ENCODE measurements at places on chromosomes 1 and 21.

- peak; percentile 17 for DNase-seq
Measured at GRCh38 chr1:151327903-151328674, 873 bp upstream of the PI4KB start.

DNA sequence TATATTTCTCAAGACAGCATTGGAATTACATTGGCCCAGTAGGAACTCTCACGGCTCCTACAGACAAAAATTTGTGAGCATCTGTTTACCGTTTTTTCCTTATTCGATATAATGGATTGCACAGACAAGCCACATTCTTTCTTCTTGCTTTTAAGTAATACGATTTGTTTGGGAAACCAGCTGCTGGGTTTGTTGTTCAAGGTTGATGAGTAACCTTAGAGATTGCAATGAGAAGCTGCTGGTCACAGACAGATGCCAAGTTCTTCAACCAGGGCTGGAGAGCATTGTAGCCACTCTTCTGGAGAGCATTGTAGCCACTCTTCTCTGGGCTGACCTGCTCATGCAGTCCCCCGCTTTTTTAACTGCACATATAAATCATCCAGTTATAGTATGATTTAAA is 1.4 kb upstream of the MIA3 start:
- peak; percentile 85 for DNase-seq

GRCh38 chr1:168845140-168845539 is 116.1 kb upstream of the DPT start:
- DNase-seq, result no peak

DNA sequence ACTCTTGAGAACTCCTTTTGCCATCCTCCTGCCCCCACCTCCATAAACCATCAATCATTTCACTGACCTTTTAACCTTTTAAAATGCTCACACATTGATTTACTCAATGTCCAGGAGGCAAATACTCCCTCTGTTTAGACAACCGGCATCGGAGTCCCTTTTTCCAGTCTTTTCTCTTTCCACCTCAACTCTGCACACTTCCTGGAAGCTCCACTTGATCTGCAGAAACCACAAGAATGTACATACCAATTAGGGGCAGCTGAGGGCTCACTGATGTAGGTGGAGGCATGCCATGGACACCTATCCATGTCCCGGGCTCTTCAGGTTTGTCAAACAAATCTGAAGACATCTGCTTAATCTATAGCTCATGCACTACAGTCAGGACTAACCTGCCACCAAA is 5.3 kb upstream of the AMIGO1 start:
- no peak for DNase-seq

- DNase-seq, result no peak
Measured at GRCh38 chr1:4056422-4056821, 156.3 kb upstream of the C1orf174 start.

DNA sequence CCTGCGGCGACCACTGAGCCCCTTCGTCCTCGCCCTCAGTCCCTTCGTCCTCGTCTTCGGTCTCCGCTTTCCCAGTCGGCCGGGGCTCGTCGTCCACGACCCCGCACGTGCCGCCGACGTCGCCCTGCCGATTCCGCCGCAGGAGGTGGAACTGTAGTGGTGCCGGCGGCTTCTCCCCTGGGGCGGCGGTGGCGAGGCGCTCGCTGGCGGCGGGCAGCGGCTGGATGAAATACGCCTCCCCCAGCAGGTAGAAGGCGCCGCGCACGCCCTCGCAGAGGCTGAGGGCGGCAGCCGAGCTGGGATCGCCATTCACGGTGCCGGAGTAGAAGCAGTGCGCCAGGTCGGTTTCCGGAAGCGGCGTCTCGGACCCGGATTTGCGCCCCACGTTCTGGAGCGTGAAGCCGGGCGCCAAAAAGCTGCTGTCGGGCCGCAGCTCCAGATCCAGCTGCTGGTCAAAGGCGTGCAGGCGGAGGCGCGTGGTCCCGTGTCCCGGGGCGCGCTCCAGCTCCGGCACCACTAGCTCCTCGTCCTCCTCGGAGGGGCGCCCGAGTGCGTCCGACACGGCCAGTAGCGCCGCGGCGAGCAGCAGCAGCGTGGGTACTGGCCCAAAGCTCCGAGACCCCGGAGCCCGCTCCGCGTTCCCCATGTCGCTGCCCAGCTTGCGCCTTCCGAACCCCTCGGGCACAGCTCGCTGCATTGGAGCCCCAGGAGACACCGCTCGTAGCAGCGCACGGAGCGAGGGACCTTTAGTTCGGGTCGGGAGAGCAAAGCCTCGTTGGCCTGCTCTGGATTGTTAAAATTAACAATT is 747 bp downstream of the ADAMTS1 start:
- no peak for DNase-seq

DNA sequence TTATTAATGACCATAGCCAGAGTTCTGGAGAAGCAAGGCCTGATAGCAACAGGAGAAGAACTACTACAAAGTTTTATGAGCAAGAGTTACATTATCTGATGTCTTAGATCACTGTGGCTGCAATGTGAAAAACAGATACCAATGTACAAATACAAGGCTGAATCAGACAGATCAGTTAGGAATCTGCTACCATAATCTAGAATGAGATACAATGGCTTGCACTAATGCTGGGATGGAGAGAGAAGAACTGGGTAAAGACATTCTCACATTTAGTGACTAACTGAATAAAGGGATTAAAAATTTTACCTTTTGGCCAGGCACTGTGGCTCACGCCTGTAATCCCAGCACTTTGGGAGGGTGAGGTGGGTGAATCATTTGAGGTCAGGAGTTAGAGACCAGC is 41.3 kb downstream of the ARID4B start:
- DNase-seq, result peak; percentile 6

GRCh38 chr1:30183006-30183405 is 540.4 kb downstream of the MATN1 start:
- DNase-seq, result no peak

GRCh38 chr21:26157801-26158200 is 12.8 kb downstream of the APP start:
- no peak for DNase-seq

- no peak for DNase-seq
Measured at GRCh38 chr1:179794669-179795068, 51.6 kb downstream of the FAM163A start.

- no peak for DNase-seq
Measured at GRCh38 chr1:212549503-212550017, 59.0 kb upstream of the ATF3 start.

- DNase-seq, result no peak
Measured at GRCh38 chr21:42676808-42677207, 23.4 kb downstream of the PDE9A start.

GRCh38 chr21:25744854-25745253 is 10.1 kb downstream of the GABPA start:
- DNase-seq, result no peak

- no peak for DNase-seq
Measured at GRCh38 chr1:173191011-173191705, 16.0 kb downstream of the TNFSF4 start.

- DNase-seq, result no peak
Measured at GRCh38 chr1:7558041-7558461, 213.0 kb upstream of the VAMP3 start.

DNA sequence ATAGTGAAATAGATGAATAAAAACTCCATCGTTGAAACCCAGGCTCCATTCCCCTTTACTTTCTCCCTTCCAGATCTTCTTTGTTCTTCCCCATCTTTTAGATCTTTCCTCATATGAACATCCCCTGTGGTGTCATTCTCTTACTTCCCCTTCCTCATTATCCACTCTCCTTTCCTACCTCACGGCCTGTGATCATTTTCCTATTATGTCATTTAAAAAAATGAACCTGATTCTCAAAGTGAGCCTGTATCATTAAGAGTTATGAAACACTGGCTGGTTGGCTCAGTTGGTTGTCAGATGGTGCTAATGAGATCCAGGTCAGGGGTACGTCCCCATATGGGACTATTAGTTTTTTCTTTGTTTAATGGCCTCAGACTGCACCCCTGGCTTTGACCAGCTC is 38.3 kb downstream of the TCEANC2 start:
- no peak for DNase-seq

DNA sequence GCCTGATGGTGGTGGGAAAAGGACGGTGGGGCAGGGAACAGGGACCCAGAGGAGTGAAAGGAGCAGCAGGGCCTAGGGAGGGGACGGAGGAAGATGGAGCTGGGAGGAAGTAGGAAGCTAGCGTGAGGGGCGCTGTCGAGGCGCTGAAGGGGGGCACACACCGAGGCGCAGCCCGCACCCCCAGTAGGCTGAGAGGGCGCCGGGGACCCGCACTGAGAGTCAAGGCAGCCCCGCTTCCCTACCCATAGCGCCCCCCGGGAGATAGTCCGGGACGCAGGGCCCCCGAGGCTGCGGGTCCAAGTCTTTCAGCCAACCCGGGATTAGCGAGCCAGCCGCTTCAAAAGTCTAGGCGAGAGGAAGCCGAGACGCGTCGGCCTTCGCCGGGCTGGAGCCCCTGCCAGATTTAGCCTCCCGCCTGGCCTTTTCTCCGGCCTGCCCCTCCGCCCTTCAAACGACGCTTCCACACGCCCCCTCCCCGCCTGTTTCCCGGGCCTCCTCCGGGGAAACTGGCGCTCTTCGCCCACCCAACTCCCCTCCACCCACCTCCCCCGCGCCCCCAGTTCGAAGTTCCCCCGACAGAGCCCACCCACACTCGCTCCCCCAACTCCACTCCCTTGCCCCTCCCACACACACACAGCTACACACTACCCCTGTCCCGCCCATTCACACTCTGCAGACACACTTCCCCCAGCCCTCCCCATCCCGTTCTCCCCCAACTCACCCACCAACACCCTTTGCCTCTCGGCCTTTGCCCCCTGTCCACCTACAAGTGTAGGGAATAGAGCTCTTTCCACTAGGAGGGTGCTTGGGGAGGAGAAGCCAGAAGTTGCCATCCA is 7.8 kb upstream of the PROX1 start:
- no peak for DNase-seq

DNA sequence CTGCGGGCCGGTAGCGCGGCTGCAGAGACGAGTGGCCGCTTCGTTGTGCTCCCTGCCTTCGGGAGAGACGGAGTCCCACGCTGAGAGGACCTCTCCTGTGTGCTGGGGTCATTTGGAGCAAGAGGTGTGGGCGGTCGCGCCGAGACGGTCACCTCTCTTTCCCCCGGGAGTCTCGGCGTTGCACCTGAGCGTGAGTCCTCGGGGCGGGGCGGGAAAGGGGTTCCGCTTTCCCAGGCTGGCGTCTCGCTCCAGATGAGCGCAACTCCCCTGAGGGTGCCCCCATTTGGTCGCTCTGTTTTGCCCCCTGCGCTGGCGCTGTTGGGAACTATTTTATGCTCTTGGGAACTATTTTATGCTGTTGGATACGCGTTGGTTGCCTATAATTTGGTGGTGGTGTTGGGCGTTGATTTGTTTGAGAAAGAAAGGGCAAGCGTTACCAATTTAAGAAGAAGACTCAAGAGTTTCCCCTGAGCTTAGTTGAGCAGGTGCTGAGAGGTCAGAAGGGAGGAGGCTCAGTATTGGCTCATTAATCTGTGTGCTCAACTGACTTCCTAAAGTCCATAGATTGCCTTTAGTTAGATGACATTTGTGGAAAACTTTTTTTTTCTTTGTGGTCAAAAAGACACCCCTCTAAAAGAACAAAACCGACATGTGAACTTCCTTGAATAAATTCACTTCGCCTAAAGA is 683 bp downstream of the LRRC8B start:
- no peak for DNase-seq

GRCh38 chr1:91872559-91873081 is 13.3 kb downstream of the TGFBR3 start:
- DNase-seq, result no peak

- no peak for DNase-seq
Measured at GRCh38 chr1:87450136-87450535, 121.5 kb downstream of the LMO4 start.

- peak; percentile 84 for DNase-seq
Measured at GRCh38 chr1:24111996-24112779, at the start of gene MYOM3. Gene MYOM3 (minus strand): TSS chr1:24112135. CDS start chr1:24108636, 3,499 bp downstream.

- no peak for DNase-seq
Measured at GRCh38 chr1:212607206-212607912, 1.2 kb upstream of the ATF3 start.

DNA sequence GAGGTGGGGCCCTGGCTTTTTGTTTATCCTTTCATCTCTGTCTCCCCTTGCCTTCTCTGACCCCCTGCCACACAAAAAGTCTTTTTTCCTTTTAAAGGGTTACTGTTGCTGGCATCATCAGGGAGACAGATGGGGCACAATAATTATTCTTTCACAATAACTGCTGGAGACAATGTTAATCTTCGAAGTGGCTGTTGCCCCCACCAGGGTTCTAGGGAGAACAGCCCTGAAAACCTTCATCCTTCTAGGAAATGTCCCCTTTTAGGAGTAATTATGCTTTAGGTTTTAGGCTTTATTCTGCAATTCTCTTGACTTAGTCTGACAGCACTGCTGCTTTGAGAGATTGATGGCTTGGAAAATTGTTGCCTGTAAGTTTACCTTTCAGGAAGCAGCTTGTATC is 150.0 kb downstream of the NOS1AP start:
- no peak for DNase-seq

GRCh38 chr1:211327346-211327921 is 801 bp downstream of the TRAF5 start:
- DNase-seq, result peak; percentile 57

GRCh38 chr1:100440075-100440809 is 87.9 kb downstream of the CDC14A start:
- DNase-seq, result no peak
